Liver (tissue), 10 donors: ENCODE measurements at places on chromosomes 1 and 21. TPM values are rescaled to one million over a fixed set of nuclear protein-coding genes. Genes with fewer than 3 reads are reported as not detected.

- H3K27me3 ChIP-seq, result no peaks in the 10 kb centered on the region
- H3K36me3 ChIP-seq, result no peaks in the 10 kb centered on the region
- H3K4me1 ChIP-seq, result peaks cover 5% of the 10 kb centered on the region
- H3K4me3 ChIP-seq, result peak overlapping the region; percentile 12
- peak overlapping the region; percentile 89 for H3K27ac ChIP-seq
- DNase-seq, result peak; percentile 37
These were observed 45.3 kb downstream of the HHAT start for GRCh38 chr1:210373878-210374599.

DNA sequence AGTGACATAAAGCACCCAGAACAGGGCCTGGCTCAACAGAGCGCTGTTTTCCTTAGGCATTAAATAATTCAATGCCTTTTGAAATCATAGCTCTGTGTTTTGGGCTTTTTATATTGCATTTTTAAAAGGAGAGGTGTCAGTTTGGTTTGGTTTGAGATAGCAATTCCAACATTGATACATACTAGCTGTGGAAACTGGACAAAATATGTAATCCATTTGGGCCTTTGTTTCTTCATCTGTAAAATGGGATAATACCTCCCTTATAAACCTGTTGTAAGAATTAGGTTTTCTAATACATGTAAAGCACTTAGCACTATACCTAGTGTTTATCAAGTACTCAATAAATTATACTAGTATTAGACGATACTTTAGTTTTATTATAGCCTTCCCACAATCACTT lies 8.7 kb upstream of the RAB4A start:
- no peaks in the 10 kb centered on the region for H3K36me3 ChIP-seq
- no peak overlapping the region for H3K27ac ChIP-seq
- H3K4me3 ChIP-seq, result no peak overlapping the region
- DNase-seq, result no peak

DNA sequence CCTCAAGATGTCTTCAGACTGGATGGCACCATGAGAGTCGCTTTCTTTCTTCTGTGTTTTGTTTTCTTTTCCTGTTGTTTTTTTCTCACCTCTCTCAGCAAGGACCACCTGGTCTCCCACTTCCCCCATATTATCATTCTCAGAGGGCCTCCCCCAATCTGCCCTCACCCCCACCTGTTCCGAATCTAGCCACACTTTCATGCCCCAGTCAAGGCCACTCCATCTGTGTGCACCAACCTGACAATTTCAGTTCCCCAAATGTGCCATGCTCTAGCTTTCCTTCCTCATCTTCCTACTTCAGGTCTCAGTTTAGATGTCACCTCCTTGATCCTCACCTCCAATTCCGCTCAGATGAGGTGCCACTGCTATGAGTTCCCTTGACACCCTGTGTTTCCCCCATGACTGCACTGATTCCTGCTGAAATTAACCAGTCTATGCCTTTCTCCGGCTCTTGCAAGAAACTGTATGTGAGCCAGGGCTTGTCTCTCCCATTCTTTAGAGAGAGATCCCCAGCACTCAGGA lies 146.2 kb downstream of the PLPP3 start:
- no peaks in the 10 kb centered on the region for H3K27me3 ChIP-seq
- DNase-seq, result no peak
- peaks cover 10% of the 10 kb centered on the region for H3K4me1 ChIP-seq
- no peaks in the 10 kb centered on the region for H3K36me3 ChIP-seq

GRCh38 chr1:102852613-102853012 lies 255.7 kb downstream of the COL11A1 start:
- H3K4me1 ChIP-seq, result no peaks in the 10 kb centered on the region
- no peaks in the 10 kb centered on the region for H3K27me3 ChIP-seq
- no peak overlapping the region for H3K4me3 ChIP-seq

DNA sequence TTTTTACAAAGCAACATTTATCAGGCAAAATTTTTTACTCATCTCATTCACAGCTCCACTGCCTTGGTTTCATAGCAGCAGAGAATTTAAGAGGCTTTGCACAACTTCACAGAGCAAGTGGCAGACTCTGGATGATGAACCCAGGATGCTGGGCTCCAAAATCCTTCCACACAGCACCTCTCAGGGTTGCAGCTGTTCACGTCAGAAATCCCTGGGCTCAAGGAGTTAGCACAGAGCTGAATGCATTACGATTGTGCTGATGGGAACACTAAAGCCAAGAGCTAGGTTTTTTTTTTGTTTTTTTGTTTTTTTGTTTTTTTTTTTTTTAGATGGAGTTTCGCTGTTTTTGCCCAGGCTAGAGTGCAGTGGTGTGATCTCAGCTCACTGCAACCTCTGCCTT lies 2.4 kb upstream of the HTR6 start:
- no peak overlapping the region for H3K4me3 ChIP-seq
- no peak for DNase-seq
- peaks cover 5% of the 10 kb centered on the region for H3K4me1 ChIP-seq

GRCh38 chr1:29876902-29877301 lies 640.6 kb downstream of the PTPRU start:
- no peaks in the 10 kb centered on the region for H3K4me1 ChIP-seq
- H3K27ac ChIP-seq, result no peak overlapping the region
- H3K27me3 ChIP-seq, result no peaks in the 10 kb centered on the region
- no peak overlapping the region for H3K4me3 ChIP-seq

- no peaks in the 10 kb centered on the region for H3K4me1 ChIP-seq
- H3K27ac ChIP-seq, result no peak overlapping the region
- no peak for DNase-seq
- H3K36me3 ChIP-seq, result no peaks in the 10 kb centered on the region
These were observed 20.1 kb downstream of the SIM2 start for GRCh38 chr21:36718951-36719501.

DNA sequence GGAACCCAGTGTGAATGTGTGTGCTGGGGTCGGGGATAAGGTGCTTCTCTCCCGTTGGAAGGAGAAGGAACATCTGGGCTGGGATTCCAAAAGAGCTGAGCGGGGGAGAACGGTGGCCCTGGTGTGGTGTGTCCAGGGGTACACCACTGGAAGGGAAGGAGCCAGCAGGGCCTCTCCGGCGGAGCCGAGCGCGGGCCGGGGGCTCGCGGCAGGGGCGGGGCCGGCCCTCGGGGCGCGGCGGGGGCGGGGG lies 231 bp upstream of the RPS6KA1 start:
- H3K4me1 ChIP-seq, result peaks cover 18% of the 10 kb centered on the region
- H3K27ac ChIP-seq, result no peak overlapping the region
- DNase-seq, result no peak
- no peaks in the 10 kb centered on the region for H3K36me3 ChIP-seq

- no peak overlapping the region for H3K4me3 ChIP-seq
- no peak for DNase-seq
- no peaks in the 10 kb centered on the region for H3K4me1 ChIP-seq
- no peaks in the 10 kb centered on the region for H3K27me3 ChIP-seq
These were observed 68.1 kb downstream of the GRIK3 start for GRCh38 chr1:36966242-36966641.

DNA sequence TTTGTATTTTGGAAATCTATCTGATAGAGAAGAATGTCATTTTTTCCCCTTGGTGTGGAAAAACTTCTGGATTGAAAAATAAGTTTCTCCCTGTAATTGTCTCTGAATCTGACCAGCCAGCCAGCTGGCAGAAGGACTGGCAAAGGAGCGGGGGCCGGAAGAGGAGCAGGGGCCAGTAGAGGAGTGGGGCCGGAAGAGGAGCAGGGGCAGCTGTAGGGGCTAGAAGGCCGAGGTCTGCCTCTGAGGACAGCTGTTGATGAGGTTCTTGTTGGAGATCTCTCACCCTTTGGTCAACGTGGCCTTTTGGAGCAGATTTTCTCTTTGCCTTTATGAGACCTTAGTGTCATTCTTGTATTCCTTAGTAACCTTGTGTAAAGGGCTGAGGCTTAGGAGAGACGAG lies 121.8 kb downstream of the GALNT2 start:
- no peak overlapping the region for H3K27ac ChIP-seq
- H3K4me1 ChIP-seq, result no peaks in the 10 kb centered on the region
- H3K27me3 ChIP-seq, result no peaks in the 10 kb centered on the region
- no peak for DNase-seq

GRCh38 chr1:68449901-68450300 lies at the start of gene RPE65:
Gene RPE65, minus strand, starts transcription at chr1:68449954. Its CDS starts 49 bp downstream, at chr1:68449905.
- H3K27me3 ChIP-seq, result no peaks in the 10 kb centered on the region
- DNase-seq, result no peak
- no peaks in the 10 kb centered on the region for H3K4me1 ChIP-seq
- no peak within 1 kb of the TSS for H3K27ac ChIP-seq

DNA sequence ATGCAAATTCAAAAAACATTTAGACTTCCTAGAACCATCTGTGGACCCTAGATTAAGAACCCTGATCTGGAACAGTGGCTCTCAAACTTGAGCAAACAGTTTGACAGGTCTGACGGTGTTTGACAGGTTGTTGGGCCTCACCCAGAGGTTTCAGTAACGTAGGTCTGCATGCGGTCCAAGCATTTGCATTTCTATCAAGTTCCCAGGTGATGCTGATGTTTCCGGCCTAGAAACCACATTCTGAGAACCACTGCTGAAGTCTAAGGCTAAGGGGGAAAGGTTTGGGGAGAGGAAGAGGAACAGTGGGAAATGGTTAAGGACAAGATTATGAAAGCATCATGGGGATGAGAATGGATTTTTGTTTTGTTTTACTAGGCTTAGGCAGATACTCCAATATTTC lies 48.6 kb downstream of the MDM4 start:
- H3K27ac ChIP-seq, result no peak overlapping the region
- H3K27me3 ChIP-seq, result no peaks in the 10 kb centered on the region
- no peak overlapping the region for H3K4me3 ChIP-seq

MEX3A gene
- 1.3 TPM for total RNA-seq

HMCN1 gene
- total RNA-seq, result 6.8 TPM

EMC1 gene
- 16.3 TPM for total RNA-seq

GJB4 gene
- not detected for total RNA-seq

SLFNL1 gene
- 0.09 TPM for total RNA-seq

RUNX3 gene
- 1.1 TPM for total RNA-seq
